ENCODE measurements at places on chromosomes 4 and X.

GRCh38 chr4:87239194-87239593 lies 18.8 kb upstream of the KLHL8 start:
- no peak for DNase-seq
- no peak overlapping the region for H3K27ac ChIP-seq
- H3K27me3 ChIP-seq: peaks cover 15% of the 10 kb centered on the region
- peaks cover 2% of the 10 kb centered on the region for H3K4me1 ChIP-seq

GRCh38 chrX:49884290-49884862 lies 5.1 kb downstream of the USP27X start:
- peak; percentile 26 for DNase-seq
- H3K27me3 ChIP-seq: no peaks in the 10 kb centered on the region
- no peak overlapping the region for H3K4me3 ChIP-seq
- H3K36me3 ChIP-seq: no peaks in the 10 kb centered on the region
- H3K4me1 ChIP-seq: peaks cover 14% of the 10 kb centered on the region

DNA sequence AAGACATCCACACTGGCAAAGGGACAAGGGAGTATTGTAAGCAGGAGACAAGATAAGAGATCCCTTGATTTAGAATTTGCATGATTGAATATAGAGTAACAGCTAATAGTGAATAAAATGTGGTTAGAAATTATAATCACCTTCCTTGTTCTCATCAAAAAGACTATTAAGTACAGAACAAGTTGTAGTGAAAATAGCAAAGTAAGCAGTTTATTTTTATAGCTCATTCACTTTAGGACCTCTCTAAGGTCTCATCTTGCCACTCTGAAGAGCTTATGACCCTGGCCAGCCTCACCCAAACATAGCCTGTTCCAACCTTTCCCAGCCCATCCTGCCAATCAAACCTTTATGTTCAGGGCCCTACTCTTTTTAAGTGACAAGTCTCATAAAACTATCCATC lies 30.6 kb downstream of the MID2 start:
- H3K36me3 ChIP-seq: peaks cover 10% of the 10 kb centered on the region
- peaks cover 6% of the 10 kb centered on the region for H3K4me1 ChIP-seq

DNA sequence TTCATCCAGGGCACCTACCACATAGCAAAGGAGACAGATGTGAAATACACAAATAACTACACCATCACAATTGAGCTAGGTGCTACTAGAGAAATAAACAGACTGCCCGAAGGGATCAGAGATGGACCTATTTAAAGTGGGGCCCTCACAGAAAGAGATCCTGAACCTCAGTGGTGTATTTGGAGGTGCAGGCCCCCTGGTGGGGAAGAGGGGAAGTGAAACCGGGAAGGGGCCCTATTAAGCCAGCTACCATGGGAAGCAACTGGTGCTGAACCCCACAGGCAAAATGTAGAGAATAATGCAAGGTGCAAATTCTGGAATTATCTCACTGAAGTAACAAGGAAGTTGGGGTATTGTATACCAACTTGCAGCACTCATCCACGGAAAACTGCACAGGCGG lies 78.6 kb upstream of the FAM9A start:
- no peak overlapping the region for H3K27ac ChIP-seq
- H3K4me3 ChIP-seq: no peak overlapping the region
- no peaks in the 10 kb centered on the region for H3K4me1 ChIP-seq
- peaks cover 2% of the 10 kb centered on the region for H3K36me3 ChIP-seq
- DNase-seq: no peak
- H3K27me3 ChIP-seq: peaks cover 6% of the 10 kb centered on the region

GRCh38 chr4:122163767-122164166 lies 11.6 kb downstream of the BLTP1 start:
- H3K4me1 ChIP-seq: peaks cover 29% of the 10 kb centered on the region
- DNase-seq: no peak
- no peaks in the 10 kb centered on the region for H3K27me3 ChIP-seq
- peaks cover 5% of the 10 kb centered on the region for H3K36me3 ChIP-seq
- peak overlapping the region; percentile 39 for H3K27ac ChIP-seq

DNA sequence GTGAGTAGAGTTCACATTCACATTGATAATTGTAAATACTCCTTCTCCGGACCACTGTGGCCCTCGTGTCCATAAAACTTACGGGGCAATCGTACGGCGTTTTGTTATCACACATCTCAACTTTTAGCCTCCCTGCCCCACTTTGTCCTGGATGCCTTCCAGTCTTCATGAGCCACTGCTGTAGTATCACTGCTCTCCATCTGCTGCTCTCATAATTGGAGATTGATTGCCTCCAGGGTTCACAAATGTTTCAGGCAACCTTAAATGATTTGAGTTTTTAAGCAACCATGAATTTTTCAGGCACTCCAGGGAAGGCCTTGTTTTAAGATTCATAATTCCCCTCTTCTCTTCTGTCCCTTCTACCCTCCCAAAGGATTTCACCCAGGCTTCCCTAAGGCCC lies 28.4 kb downstream of the ALPK1 start:
- H3K27me3 ChIP-seq: no peaks in the 10 kb centered on the region
- H3K4me1 ChIP-seq: peaks cover 16% of the 10 kb centered on the region
- no peak overlapping the region for H3K27ac ChIP-seq
- no peak overlapping the region for H3K4me3 ChIP-seq
- H3K36me3 ChIP-seq: peaks cover 4% of the 10 kb centered on the region

- peaks cover under 1% of the 10 kb centered on the region for H3K4me1 ChIP-seq
- peaks cover 16% of the 10 kb centered on the region for H3K27me3 ChIP-seq
- H3K4me3 ChIP-seq: no peak overlapping the region
- no peak overlapping the region for H3K27ac ChIP-seq
- no peaks in the 10 kb centered on the region for H3K36me3 ChIP-seq
- DNase-seq: no peak
These were observed 75.6 kb downstream of the CPE start for GRCh38 chr4:165454426-165454825.

DNA sequence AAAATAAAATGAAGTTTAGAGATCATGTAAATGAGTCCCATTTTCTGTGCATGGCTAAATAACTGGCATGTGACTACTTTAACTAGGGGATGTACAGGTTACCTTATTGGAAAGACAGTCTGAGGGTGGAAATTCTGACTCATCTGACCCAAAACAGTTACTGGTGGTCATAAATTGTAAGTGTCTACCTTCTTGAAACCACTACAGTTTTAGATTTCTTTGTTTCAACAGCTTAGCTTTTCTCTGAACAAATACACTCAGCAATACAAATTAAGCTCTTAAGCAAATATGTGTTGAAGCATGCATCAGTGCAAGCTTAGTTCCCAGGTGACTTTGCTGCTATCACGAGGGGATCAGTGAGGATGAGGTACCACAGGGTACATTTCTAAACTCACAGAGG lies 60.7 kb upstream of the PGM2 start:
- peaks cover 11% of the 10 kb centered on the region for H3K4me1 ChIP-seq
- H3K27ac ChIP-seq: no peak overlapping the region
- peaks cover 10% of the 10 kb centered on the region for H3K27me3 ChIP-seq
- DNase-seq: no peak

DNA sequence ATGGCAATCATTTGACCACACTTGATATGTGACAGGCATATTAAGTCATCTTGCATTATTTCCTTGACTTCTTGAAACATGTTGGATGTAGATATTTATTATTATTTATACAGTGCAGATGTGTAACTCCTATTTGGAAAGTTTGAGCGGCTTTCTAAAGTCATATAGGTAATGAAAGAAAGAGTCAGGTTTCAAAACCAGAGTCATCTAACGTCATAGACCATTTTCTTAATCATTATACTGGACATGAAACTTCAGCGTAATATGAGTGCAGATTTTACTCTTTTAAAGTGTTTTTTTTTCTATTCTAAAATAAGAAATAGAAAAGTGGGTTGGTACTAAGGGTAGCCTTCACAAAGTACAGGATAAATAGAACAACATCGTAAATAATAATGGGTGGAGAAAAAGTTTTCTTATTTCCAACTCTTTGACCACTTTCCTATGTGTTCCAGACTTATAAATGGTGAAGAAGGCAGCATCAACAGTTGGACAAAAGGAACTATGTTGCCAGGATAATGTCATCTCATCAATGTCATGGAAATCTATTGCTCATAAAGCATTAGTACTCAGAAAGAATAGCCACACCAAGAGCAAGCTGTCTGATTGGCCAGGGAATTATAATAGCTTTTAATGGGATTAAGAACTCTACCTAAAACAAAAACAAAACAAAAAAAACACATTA lies 108.0 kb upstream of the PCDH18 start:
- H3K4me3 ChIP-seq: no peak overlapping the region
- H3K27me3 ChIP-seq: no peaks in the 10 kb centered on the region
- DNase-seq: no peak
- H3K36me3 ChIP-seq: no peaks in the 10 kb centered on the region

DNA sequence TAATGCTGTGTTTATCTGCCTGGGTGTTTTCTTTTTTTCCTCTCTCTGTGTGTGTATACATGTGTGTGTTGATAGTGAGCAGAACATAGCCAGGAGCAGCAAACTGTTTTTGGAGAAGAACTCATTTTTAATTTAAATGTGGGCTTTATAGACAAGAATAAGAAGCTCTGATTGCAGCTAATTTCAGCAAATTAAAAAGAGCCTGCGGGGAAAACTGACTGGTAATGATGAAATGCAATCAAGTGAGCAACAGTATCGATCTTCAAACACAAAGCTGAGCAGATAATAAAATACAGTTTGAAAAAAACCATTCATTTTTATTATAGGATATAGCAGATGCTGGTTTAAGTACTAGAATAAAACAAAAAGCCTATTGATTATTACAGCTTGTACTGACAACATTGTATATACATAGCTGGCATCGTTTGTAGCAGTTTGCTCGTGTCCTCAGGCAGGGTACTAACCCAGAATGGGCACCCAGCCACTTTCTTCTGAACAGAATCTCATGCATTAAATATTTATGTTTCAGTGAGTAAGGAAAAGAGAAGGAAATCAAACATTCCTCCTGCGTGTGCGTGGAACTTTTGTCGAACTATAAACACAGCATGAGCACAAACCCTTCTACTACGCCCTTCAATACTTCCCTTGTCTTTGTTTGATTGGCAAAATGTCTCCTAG lies 73.5 kb upstream of the ZFP42 start:
- no peak overlapping the region for H3K4me3 ChIP-seq
- H3K27me3 ChIP-seq: no peaks in the 10 kb centered on the region
- no peaks in the 10 kb centered on the region for H3K36me3 ChIP-seq
- H3K4me1 ChIP-seq: no peaks in the 10 kb centered on the region
- DNase-seq: no peak

GRCh38 chr4:911871-912490 lies 20.1 kb downstream of the GAK start:
- H3K36me3 ChIP-seq: no peaks in the 10 kb centered on the region
- no peak for DNase-seq
- no peak overlapping the region for H3K27ac ChIP-seq
- no peak overlapping the region for H3K4me3 ChIP-seq
- H3K4me1 ChIP-seq: peaks cover 31% of the 10 kb centered on the region
- H3K27me3 ChIP-seq: no peaks in the 10 kb centered on the region

- H3K36me3 ChIP-seq: no peaks in the 10 kb centered on the region
- no peaks in the 10 kb centered on the region for H3K27me3 ChIP-seq
These were observed 186.2 kb downstream of the KIT start for GRCh38 chr4:54843946-54844345.

GRCh38 chr4:23153076-23153475 lies 460.3 kb downstream of the GBA3 start:
- no peaks in the 10 kb centered on the region for H3K27me3 ChIP-seq
- H3K4me3 ChIP-seq: no peak overlapping the region
- DNase-seq: no peak
- no peaks in the 10 kb centered on the region for H3K4me1 ChIP-seq

DNA sequence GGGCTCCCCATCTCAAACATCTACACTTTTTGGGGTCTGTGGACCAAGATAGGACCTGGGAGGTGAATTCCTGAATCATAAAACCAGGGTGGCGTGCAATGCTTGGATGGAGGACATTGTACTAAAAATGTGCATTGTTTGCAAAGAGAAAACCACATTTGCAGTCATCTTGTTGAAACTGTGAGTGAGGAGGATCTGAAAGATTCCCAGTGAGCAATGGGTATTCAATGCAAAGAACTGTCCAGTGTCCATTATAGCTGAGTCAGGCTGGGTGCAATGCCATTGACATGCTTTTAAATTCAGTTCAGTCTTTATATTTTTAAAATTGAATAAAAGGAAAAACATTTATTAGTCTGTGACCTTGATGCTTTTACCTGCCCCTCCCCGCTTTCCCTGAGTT lies 215.7 kb downstream of the STK32B start:
- no peak overlapping the region for H3K27ac ChIP-seq
- H3K4me1 ChIP-seq: no peaks in the 10 kb centered on the region
- H3K27me3 ChIP-seq: peaks cover 12% of the 10 kb centered on the region
- no peaks in the 10 kb centered on the region for H3K36me3 ChIP-seq
- no peak overlapping the region for H3K4me3 ChIP-seq

DNA sequence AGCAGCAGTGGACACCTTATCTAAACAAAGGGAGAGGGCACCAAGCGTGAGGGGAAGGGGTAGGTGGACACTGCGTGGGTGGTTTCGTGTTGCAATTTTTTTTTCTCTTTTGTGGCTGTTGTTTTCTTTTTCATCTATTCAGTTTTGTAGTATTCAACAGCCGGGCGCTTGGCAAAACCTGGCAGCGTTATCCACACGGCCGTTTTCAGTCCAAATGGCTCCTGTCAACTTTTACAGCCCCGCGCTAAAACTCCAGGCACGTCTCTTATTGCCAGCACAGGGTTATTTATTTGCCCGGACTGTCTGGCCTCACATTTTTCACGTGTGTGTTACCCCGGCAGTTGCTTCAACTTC lies 192.2 kb downstream of the BCOR start:
- no peak overlapping the region for H3K27ac ChIP-seq
- no peak for DNase-seq
- no peaks in the 10 kb centered on the region for H3K36me3 ChIP-seq
- H3K27me3 ChIP-seq: no peaks in the 10 kb centered on the region
- H3K4me3 ChIP-seq: no peak overlapping the region

GRCh38 chr4:6641164-6641970 lies 882 bp downstream of the MRFAP1 start:
- H3K36me3 ChIP-seq: peaks cover 15% of the 10 kb centered on the region
- H3K27ac ChIP-seq: peak overlapping the region; percentile 100
- no peaks in the 10 kb centered on the region for H3K27me3 ChIP-seq
- H3K4me3 ChIP-seq: peak overlapping the region; percentile 100

GRCh38 chr4:6450709-6451108 lies 21.7 kb downstream of the PPP2R2C start:
- peaks cover 70% of the 10 kb centered on the region for H3K27me3 ChIP-seq
- no peak for DNase-seq
- H3K4me3 ChIP-seq: no peak overlapping the region
- H3K4me1 ChIP-seq: peaks cover 2% of the 10 kb centered on the region
- H3K27ac ChIP-seq: no peak overlapping the region

- H3K36me3 ChIP-seq: peaks cover 3% of the 10 kb centered on the region
- H3K27ac ChIP-seq: peak overlapping the region; percentile 90
- H3K4me1 ChIP-seq: peaks cover 62% of the 10 kb centered on the region
- DNase-seq: no peak
- peak overlapping the region; percentile 80 for H3K4me3 ChIP-seq
These were observed 154.4 kb upstream of the KLF3 start for GRCh38 chr4:38509551-38509950.

GRCh38 chr4:8171984-8172924 lies 13.6 kb upstream of the ABLIM2 start:
- peak overlapping the region; percentile 39 for H3K4me3 ChIP-seq
- H3K36me3 ChIP-seq: no peaks in the 10 kb centered on the region
- DNase-seq: no peak
- peaks cover 10% of the 10 kb centered on the region for H3K27me3 ChIP-seq

Measured in T-helper 17 cell (primary cell).